Sciatic nerve (tissue), 2 donors: ENCODE measurements at places on chromosomes 1 and 21. TPM values are rescaled to one million over a fixed set of nuclear protein-coding genes. Genes with fewer than 3 reads are reported as not detected.

- no peak for DNase-seq
Measured at GRCh38 chr1:60732977-60733401, 349.4 kb upstream of the NFIA start.

DNA sequence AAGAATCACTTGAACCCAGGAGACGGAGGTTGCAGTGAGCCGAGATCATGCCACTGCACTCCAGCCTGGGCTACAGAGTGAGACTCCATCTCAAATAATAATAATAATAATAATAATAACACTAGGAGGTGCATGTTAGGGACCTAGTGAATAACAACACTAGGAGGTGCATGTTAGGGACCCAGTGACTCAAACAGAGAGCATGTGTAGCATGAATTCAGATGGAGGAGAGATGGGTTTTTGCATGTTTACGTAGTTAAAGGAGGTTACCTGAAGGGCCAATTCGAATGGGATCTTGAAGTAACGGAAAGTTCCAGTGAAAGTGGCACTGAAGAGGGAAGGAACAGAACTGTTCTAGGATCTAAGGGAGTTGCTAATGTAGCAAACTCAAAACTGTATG, 7.1 kb upstream of the KCNK1 start:
- no peak for DNase-seq

LINGO4 gene
- not detected for total RNA-seq

- DNase-seq = no peak
Measured at GRCh38 chr1:2070800-2071530, 20.8 kb downstream of the PRKCZ start.

- no peak for DNase-seq
Measured at GRCh38 chr21:38290809-38291208, 34.0 kb downstream of the KCNJ15 start.

DNA sequence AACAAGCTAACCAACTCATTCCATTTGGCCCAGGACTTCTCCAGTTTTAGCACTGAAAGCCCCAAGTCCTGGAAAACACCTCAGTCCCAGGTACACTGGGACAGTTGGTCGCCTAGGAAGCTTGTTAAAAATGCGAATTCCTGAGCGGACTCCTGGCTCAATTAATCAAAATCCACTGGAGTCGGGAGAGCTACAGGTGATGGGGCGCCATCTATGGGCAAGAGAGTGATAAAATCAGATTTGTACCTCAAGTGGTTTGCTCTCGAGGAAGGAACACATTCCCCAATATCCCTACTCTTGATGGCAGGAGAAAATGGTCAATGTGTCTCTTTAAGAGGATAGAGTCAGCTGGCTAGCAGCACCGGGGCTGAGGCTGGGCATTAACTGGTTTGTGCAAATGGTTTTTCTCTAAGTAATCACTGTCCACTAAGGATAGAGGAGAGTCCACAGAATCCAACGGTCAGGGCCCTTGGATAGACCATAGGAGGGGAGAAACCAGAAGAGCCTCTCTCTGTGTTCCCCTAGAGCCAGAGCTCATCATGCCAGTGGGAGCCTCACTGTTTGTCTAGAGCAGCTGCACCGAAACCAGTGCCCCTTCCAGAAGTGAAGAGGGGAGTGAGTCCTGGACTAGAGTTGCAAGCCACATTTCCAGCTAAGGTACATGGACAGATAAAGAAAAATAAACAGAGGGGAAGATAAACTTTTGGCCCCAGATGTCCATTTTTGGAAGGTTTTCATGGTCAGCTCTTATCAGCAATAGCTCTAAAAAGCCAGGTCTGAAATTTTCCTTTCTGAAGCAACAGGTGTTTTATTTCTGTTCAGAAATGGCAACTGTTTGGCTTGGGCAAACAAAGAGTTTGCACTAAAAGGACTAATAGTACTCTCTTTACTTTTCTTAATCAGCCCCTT, 148.5 kb downstream of the TENT5C start:
- peak; percentile 73 for DNase-seq

DNA sequence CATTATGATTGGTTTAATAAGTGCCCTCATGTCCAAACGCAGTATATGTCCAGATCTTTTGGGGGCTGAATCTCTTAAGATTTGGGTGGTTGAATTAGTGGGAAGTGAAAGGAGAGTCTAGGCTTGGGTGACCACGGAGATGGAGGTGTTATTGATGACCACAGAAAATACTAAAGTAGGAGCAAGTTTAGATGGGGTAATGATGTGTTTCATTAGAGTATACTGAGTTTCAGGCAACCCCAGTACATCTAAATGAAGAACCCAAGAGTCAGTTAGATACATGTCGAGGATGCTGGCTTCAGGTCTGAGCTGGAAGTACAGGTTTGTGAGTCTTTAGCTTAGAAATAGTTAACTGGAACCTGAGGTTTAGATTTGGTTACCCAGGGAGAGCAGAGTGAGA, 6.5 kb upstream of the ZZZ3 start:
- no peak for DNase-seq

- DNase-seq = no peak
Measured at GRCh38 chr1:227072991-227073390, 132.9 kb downstream of the COQ8A start.
